Stimulated activated CD8-positive, alpha-beta memory T cell treated with anti-CD3 and anti-CD28 coated beads, Interleukin-4, amount 100 ng/mL, for 1 hour (primary cell): ENCODE measurements at places on chromosomes 3 and 15.
A peak's percentile ranks its signal among the peaks of the same experiment; 100 is the strongest.

GRCh38 chr3:101512646-101513418, at the start of gene SENP7:
Gene SENP7 (minus strand): TSS chr3:101513212. CDS start chr3:101513130, 82 bp downstream.
- peak; percentile 52 for DNase-seq

GRCh38 chr3:106130384-106131198, 261.8 kb upstream of the CBLB start:
- DNase-seq = no peak

GRCh38 chr15:39028069-39028468, 463.5 kb upstream of the RASGRP1 start:
- no peak for DNase-seq

DNA sequence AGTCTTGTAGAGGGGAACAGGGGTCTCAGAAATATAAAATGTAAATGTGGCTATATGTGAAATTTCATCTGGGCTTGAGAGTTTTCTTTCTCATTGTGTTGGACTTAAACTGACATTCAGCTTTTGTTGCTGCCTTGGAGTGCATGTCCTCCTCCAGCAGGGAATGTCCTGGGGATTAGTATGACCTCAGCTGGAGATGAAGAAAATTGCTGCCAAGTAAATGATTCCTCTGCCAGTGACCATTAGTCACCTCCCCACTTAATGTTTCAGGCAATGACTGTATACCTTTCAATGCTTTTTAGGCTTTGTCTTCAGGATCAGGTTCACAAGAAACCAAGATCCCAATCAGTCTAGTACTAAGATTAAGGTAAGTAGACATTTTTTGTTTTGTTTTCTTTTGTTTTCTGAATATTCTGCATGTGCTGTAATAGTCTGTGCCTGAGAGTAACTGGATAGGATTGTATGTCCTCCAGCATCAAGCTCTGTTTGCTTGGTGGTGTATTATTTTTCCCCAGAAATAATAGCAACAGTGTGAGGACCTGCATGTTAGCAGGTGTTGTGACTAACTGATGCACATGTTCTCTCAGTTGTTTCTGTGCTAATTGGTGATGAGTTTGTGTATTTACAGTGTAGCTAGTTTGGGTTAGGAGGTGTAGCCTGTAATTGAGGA, 18.1 kb upstream of the SLC22A13 start:
- DNase-seq = no peak

- no peak for DNase-seq
Measured at GRCh38 chr3:134901461-134901860, 106.4 kb downstream of the EPHB1 start.

DNA sequence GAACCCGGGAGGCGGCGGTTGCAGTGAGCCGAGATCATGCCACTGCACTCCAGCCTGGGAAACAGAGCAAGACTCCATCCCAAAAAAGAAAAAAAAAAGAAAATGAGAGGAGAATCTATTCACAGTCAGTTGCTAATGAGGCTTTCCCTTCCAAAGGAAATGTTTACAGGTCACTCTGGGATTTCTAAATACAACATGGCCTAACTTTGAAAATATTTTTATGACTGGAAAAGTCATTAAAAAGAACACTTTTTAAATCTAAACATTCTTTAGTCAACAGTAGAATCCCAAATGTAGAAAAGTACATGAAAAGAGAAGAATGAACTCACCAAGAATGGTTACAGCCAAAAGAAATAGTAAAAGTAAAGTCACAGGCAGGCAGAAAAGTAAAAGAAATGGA, 78.6 kb downstream of the PLD1 start:
- DNase-seq = no peak
